ENCODE measurements at places on chromosomes 7 and 10.

GRCh38 chr10:133198206-133198605 is 31.8 kb upstream of the UTF1 start:
- DNase-seq = no peak

GRCh38 chr10:51743146-51743545 is 43.8 kb upstream of the CSTF2T start:
- no peak for DNase-seq

GRCh38 chr7:93242106-93242505 is 9.9 kb downstream of the VPS50 start:
- no peak for DNase-seq

DNA sequence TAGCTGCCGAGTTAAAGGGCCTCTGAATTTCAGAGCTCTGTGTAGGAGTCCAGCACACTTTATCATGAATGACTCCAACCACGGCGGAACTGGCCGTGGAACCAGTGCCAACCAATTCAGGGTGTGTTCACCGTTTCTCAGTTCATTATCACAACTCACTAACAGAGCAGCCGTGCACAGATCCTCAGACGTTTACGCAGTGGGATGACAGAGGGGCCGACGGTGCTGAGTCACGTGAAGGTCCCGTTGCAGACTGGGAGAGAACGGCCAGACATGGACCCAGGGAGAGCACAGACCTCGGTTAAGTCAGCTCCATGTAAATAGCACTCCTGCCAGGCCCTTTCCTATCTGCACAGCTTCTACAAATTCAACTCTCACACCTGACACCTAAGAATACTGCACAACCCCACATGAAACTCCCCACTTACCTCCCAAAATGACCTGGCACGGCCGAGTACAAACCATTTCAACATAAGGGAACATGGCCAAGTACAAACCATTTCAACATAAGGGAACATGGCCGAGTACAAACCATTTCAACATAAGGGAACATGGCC is 95.5 kb downstream of the DIP2C start:
- DNase-seq = no peak

- no peak for DNase-seq
Observed at GRCh38 chr7:5207131-5207530, 17.1 kb downstream of the WIPI2 start.

DNA sequence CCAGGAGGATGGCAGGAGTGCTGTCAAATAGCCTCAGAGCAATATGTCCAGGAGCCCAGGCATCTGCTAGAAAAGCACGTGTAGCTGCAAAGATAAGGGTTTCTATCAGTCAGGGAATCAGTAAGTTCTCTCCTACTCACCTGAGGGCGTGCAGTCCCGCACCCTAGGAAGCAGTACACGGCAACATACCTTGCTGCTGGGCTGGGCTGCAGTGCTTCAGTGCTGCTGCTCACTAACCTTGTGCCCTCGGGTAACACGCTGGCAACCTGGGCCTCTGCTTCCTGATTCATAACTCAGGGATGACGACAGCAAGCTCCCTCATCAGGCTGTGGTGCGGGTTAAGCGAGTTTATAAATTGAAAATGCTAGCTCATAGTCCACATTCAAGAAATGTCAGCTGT is 29.5 kb upstream of the CCNY start:
- DNase-seq = no peak

DNA sequence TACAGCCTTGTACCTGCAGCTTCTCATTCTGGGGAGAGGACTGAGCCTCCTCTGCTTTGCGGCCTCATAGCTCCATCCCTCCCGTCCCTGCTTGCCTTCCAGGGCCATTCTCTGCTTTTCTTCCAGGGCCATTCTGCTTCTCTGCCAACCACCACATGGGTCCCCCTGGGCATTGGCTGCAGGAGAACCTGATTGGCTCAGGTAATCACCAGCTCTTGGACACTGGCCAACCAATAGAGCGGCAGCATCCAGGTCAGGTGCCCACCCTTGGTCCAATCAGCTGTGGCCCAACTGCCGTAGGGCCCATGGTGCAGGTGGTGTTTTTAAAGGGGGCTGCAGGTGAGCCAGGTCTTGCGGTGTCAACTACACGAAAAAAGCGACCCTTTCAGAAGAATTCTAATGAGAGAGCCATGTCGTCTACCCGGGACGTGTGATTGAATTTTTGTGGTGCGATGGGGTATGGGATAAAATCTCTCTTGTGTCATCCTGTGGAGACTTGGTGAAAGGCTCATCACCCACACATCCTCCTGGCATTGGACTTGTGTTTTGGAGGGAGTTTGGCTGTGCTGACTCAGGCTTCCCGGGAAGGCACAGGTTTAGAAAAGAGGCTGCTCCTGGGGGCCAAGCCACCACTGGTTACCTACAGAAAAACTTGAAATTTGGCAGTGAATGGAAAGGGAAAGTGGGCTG is 46.0 kb upstream of the PODXL start:
- DNase-seq = no peak

DNA sequence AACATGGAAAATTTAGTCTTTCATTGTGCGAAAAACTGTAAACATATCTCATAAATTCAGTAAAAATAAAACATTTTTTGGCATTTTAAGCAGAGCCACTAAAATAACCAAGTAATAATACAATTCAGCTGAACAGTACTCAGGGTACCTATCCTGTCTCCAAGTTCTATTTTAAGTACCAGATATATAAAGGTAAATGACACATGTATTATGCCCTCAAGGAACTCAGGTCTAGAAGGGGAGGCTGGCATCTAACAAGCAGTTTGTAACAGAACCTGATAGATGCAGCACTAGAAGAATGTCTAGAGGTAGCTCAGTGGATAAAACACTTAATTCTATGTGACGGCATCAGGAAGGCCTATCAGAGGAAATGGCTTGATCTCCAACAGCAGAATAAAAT is 112.2 kb downstream of the CRPPA start:
- DNase-seq = no peak

DNA sequence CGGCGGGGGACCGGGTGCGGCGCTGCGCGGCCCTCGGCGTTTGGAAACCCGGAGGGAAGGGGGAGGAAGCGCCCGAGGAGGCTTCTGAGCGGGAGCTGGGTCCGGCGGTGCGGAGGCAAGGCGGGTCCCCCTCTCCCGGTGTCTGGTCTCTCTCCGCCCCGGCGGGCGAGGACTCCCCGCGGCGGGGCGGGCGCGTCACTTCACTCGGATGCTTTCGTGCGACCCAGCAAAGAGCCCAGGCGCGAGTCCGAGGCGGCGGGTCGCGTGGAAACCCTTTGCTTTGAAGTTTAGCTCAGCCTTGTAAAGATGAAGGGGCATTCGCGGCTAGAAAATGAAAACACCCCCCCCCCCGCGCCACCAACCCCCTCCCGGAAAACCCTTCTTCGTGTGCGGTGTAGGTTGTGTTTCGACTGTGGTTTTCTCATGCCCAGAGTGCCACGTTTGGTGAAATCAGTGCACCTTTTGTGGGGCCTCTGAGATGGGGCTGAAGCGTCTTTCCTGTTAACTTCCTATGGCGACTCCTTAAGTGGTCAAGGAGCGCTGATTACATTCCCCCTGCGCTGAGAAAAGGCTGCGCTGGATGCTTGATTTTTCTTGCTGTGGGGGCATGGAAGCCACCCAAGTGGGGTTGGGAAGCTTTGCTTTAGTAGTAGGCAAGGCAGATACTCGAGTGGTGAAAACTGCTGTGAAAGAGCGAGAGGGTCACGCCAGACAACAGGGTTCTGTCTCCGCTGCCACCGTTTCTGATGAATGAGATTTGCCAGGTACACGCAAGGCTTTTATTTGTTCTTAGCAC is 876 bp downstream of the GNAI1 start:
- DNase-seq = no peak

DNA sequence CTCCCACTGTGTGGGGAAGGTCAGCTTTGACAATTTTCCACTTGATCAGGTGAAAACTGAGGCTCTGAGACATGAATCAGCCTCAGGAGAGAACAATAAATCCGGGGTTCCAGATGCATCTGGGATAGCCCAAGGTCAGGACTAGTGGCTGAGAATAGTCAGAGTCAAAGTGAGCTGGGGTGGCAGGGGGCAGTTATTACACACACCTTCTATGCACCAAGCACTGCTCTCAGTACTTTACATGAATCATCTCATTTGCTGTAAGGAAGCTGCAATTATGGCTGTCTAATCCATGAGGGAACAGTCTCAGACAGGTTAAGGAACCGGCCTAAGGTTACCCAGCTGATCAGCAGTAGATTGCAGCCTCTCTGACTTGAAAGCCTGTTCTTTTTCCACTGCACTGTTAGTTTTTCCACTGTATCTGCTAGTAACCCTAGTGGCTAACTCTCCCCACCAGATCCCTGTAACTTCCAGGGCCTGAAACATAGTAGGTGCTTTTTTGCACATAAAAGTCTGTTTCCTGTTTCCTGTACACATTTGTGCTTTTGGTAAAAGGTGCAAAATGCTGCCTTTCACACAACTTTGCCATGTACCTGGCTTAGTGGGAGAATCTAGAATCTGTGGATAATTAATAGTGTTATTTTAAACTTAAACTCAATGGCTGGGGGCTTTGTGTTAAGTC is 125.9 kb downstream of the EMX2 start:
- no peak for DNase-seq
